ENCODE measurements at places on chromosomes 16 and 17.

- no peak for DNase-seq
Measured at GRCh38 chr16:83831456-83831987, 23.7 kb downstream of the HSBP1 start.

- DNase-seq = no peak
Measured at GRCh38 chr17:21269394-21269793, 15.1 kb upstream of the MAP2K3 start.

DNA sequence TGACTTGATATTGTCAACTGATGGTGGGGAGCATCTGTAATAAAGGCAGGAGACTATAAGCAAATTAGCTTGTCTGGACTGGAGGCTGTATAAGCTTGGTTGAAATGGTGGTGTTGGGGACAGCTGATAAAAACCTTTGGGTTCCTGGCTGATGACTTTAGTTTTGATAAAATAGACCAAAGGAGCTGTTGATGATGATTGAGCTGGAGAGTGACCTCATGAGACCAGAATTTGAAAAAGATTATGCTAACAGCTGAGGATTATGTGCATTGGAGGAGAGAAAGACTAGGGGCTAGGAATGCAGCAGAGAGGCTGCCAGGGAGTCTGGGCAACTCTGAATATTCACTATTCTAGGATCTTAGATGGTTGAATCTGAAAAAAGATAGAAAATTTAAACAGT, 8.7 kb upstream of the CDC27 start:
- DNase-seq = no peak

DNA sequence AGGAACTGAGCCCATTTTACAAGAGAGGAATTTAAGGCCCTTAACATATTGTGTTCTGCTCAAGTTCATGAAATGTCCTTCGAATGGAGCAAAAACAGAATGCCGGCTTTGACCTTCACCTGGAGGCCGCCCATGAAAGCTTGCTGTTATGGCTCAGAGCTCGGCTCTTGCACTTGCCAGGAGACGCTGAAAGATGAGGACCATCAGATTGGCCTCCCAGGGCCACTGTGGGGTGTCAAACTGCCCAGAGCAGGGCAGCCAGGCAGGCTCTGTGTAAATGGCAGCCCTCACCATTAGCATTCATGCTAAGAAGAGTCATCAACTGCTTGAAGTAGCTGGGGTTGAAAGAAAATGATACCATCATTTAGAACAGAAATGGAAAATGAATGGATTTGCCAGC, 39.3 kb downstream of the IL21R start:
- no peak for DNase-seq

DNA sequence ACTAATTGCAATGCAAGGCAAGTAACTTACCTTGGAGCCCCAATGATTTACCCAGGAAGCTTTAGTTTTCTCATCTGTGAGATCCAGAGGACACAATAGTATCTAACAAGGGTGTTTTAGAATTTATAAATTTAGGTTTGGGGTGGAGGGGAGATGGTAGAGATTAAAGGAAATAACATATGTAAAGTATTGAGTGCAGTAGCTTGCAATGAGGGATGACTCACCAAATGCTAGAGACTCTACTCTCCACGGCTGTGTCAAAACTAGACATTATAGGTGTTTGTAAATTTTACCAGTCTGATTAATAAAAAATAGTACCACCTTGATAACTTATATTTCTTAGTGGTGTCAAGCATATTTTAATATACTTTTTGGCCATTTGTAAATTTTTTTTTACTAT, 3.7 kb upstream of the ABCA9 start:
- DNase-seq = no peak

- no peak for DNase-seq
Measured at GRCh38 chr16:79042886-79043285, 557.7 kb downstream of the MAF start.

DNA sequence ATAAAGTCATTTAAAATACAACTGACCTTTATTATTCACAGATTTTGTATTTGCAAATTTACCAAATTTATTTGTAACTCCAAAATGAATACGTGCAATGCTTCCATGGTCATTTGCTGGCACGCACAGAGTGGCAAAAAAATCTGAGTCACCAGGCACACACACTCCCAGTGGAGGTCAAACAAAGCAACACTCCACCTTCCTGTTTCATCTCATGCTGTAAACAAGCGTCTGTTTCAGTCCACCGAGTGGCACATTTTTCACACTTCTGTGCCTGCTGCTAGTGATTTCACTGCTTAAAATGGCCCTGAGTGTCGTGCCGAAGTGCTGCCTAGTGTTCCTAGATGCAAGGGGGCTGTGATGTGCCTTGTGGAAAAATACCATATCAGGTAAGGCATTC, 17.8 kb upstream of the ITGAE start:
- no peak for DNase-seq
